Spleen (tissue), 13 donors: ENCODE measurements at places on chromosomes 3 and 15. TPM values are rescaled to one million over a fixed set of nuclear protein-coding genes. Genes with fewer than 3 reads are reported as not detected.
A peak's percentile ranks its signal among the peaks of the same experiment; 100 is the strongest.

The NDN gene
- 17.1 TPM for total RNA-seq

The UQCRC1 gene
- total RNA-seq = 166 TPM

The TRPC1 gene
- 9.5 TPM for total RNA-seq

The HRG gene
- not detected for total RNA-seq

The OR5K2 gene
- total RNA-seq = not detected

The IL1RAP gene
- 28.5 TPM for total RNA-seq

The MESP1 gene
- 0.19 TPM for total RNA-seq

The UBA7 gene
- total RNA-seq = 218 TPM

The TNNC1 gene
- total RNA-seq = 2.2 TPM

- H3K4me3 ChIP-seq = no peak overlapping the region
- no peaks in the 10 kb centered on the region for H3K4me1 ChIP-seq
- no peak overlapping the region for H3K27ac ChIP-seq
- no peaks in the 10 kb centered on the region for H3K27me3 ChIP-seq
Measured at GRCh38 chr3:20743553-20744321, 557.7 kb upstream of the SGO1 start.

DNA sequence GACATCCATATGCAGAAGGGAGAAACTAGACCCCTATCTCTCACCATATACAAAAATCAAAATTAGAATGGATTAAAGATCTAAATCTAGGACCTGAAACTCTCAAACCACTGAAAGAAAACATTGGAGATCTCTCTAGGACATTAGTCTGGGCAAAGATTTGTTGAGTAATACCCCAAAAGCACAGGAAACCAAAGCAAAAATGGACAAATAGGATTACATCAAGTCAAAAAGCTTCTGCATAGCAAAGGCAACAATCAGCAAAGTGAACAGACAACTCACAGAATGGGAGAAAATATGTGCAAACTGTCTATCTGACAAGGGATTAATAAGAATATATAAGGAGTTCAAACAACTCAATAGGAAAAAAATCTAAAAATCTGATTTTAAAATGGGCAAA lies 54.8 kb downstream of the MYO9A start:
- no peaks in the 10 kb centered on the region for H3K4me1 ChIP-seq
- H3K27ac ChIP-seq = no peak overlapping the region
- H3K4me3 ChIP-seq = no peak overlapping the region
- no peak for DNase-seq
- no peaks in the 10 kb centered on the region for H3K27me3 ChIP-seq

GRCh38 chr3:196835086-196835485 lies 32.6 kb upstream of the SENP5 start:
- H3K27ac ChIP-seq = no peak overlapping the region
- H3K4me3 ChIP-seq = no peak overlapping the region
- no peaks in the 10 kb centered on the region for H3K27me3 ChIP-seq
- no peak for DNase-seq

GRCh38 chr15:89107984-89108383 lies 19.7 kb downstream of the ABHD2 start:
- H3K4me1 ChIP-seq = peaks cover 95% of the 10 kb centered on the region
- H3K36me3 ChIP-seq = no peaks in the 10 kb centered on the region
- H3K27ac ChIP-seq = no peak overlapping the region
- no peaks in the 10 kb centered on the region for H3K27me3 ChIP-seq
- H3K4me3 ChIP-seq = no peak overlapping the region
- DNase-seq = no peak

DNA sequence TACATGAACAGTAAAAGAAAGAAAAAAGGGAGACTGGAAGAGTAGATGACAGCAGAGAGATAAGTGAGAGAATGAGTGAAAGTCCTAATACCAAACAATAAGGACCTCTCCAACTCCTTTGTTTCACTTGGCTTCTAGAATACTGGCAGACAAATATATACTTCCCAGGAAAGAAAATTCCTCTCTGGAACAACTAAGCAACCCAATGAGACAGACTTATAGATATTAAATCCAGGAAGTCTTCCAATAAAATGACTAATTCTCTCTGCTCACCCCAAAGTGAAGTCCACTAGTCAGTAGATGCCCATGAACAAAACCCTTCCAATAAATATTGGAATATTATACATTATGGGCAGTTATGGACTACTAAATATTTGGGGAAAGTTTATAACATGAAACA lies 114.2 kb downstream of the NEDD4 start:
- H3K36me3 ChIP-seq = no peaks in the 10 kb centered on the region
- no peaks in the 10 kb centered on the region for H3K4me1 ChIP-seq
- H3K27ac ChIP-seq = no peak overlapping the region
- H3K4me3 ChIP-seq = no peak overlapping the region
- no peaks in the 10 kb centered on the region for H3K27me3 ChIP-seq

DNA sequence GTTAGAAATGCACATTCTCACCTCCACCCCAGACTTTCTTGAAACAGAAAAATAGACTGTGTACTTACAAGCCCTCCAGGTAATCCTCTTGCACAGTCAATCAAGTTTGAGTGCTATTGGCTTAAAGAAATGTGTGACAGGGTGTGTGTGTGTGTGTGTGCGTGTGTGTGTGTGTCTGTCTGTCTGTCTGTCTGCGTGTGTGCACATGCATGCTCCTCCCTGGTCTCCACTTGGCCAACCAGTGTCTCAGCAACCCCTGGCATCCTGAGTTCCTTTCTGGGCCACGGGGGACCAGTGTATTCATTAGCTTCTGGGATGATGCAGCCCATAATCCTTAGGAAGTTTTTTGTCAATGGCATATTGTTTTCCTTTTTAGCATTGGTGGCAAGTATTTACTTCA lies 128.8 kb upstream of the IL12A start:
- H3K27ac ChIP-seq = no peak overlapping the region
- no peaks in the 10 kb centered on the region for H3K36me3 ChIP-seq
- no peak overlapping the region for H3K4me3 ChIP-seq
- H3K27me3 ChIP-seq = no peaks in the 10 kb centered on the region
- peaks cover 22% of the 10 kb centered on the region for H3K4me1 ChIP-seq
- DNase-seq = no peak

DNA sequence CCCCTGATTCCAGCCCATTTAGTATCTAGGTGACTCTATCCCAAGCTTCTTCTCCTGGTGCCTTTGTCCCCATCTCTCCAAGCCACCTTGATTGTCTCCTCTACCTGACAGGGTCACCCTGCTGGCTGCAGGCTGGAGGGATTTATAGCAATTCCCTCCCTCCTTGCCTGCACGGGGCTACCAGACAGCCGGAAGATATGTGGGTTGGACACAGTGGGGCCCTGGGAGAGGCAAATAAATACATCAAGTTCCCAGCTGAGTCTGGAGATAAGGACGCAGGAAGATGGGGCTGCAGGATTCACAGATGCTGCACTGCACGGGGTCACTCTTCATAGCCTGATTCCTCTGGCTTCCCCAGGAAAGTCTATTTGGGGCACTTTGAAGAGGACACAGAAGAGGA lies 9.3 kb upstream of the ISLR2 start:
- H3K36me3 ChIP-seq = no peaks in the 10 kb centered on the region
- H3K4me3 ChIP-seq = no peak overlapping the region
- H3K4me1 ChIP-seq = peaks cover 22% of the 10 kb centered on the region
- no peak overlapping the region for H3K27ac ChIP-seq
- H3K27me3 ChIP-seq = no peaks in the 10 kb centered on the region

DNA sequence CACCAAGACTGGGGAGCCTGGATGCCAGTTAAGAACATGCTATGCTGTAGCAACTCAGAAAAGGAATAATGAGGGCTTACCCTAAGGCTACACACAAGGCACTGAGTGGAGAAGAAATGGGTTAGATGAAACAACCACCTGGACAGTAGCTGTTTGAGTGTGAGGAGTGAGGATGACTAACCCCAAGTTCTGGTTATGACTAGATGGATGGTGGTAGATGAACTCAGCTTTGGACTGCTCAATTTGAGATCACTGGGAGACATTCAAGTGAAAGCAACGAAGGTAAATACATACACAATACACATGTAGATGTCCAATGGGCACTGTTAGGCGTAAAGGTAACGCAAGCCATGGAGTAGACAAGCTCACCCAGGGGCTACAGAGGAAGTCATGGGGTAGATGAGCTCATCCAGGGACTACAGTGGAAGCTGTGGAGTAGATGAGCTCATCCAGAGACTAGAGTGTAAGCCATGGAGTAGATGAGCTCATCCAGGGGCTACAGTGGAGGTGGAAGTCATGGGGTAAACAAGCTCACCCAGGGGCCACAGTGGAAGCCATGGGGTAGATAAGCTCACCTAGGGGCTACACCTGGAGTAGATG lies 98.3 kb downstream of the ANO10 start:
- H3K4me3 ChIP-seq = no peak overlapping the region
- H3K4me1 ChIP-seq = no peaks in the 10 kb centered on the region
- H3K36me3 ChIP-seq = no peaks in the 10 kb centered on the region
- no peaks in the 10 kb centered on the region for H3K27me3 ChIP-seq
- H3K27ac ChIP-seq = no peak overlapping the region

DNA sequence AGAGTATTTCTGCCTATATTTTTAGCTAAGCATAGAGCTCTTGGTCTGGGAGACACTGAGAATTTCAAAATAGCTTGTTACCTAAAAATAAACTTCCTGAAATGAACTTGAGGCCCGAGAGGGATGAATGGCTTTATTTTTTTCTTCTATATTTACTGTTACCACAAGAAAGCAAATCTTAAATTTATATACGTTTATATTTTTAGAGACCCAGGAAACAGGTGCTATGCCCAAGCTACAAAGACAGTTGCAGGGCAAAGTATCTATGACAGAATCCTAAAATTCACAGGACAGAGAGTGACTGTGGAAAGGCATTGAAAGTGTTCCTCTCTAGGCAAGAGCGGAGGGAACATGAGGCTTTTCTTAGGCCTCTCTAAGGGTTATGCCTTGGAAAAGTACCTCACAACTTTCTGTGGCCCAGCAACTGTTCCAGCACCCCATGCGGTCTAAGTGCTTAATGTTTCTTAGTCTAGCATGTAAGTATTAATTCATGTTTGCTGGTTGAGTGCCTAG lies 36.5 kb downstream of the TGFBR2 start:
- peaks cover 25% of the 10 kb centered on the region for H3K36me3 ChIP-seq
- peaks cover 100% of the 10 kb centered on the region for H3K4me1 ChIP-seq
- DNase-seq = no peak
- H3K27ac ChIP-seq = peak overlapping the region; percentile 85

DNA sequence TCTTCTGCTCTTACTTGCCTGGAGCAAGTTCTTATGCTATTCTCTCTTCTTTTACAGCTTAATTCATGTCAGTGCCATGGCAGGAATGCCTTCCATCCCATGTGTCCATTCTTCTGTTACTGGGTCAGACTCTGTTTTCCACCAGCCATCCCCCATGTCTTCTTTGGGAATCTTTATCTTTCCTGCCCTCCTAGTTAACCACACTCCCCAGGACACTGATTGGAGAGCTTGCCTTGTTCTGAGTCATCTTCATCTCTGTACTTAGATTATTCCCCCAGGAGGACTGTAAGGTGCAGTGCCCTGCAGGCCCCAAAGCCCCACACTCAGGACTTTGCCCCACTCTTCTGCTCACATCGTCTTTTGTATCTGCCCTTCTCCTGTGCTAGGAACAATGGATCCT lies 3.6 kb downstream of the ABHD17C start:
- no peaks in the 10 kb centered on the region for H3K27me3 ChIP-seq
- H3K4me3 ChIP-seq = no peak overlapping the region
- peaks cover 67% of the 10 kb centered on the region for H3K4me1 ChIP-seq
- H3K36me3 ChIP-seq = no peaks in the 10 kb centered on the region
- no peak for DNase-seq

DNA sequence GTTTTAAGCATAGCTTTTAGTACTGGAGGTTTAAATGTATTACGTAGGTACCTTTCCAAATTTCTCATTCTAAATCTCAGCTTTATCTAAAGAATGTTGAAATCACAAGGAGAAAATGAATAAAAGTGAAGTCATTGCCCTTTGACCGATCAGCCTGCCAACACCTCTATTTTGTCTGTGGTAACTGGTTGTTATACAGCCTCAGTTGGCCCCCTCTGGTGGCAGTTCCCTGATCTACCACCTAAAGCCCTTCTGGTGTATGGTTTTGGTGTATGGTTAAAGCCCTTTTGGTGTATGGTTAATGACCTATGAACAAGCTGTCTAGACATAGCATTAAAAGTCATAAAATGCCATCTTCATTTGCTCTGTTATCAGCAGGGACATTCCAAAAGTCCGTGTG lies 378.2 kb upstream of the AZI2 start:
- DNase-seq = no peak
- no peak overlapping the region for H3K27ac ChIP-seq
- H3K36me3 ChIP-seq = no peaks in the 10 kb centered on the region
- no peaks in the 10 kb centered on the region for H3K27me3 ChIP-seq
- no peaks in the 10 kb centered on the region for H3K4me1 ChIP-seq

GRCh38 chr3:65751123-65751700 lies 287.5 kb downstream of the MAGI1 start:
- H3K27me3 ChIP-seq = no peaks in the 10 kb centered on the region
- no peaks in the 10 kb centered on the region for H3K36me3 ChIP-seq
- no peak overlapping the region for H3K27ac ChIP-seq
- H3K4me1 ChIP-seq = no peaks in the 10 kb centered on the region

DNA sequence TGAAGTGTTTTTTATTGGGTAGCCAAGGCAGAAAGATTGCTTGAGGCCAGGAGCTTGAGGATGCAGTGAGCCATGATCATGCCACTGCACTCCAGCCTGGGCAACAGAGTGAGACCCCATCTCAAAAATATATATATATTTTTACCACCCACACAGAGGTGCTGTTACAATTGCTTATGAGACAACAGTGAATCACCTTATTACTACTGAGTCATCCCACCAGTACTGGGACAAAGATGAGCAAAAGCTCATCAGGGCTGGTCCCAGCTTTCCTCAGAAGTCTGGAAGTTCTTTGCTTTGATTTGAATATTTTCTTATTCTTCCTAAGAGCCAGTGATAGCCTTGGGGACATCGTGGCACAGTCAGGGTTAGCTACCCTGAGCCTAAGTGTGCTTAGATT lies 207.7 kb downstream of the SOX2 start:
- H3K4me3 ChIP-seq = no peak overlapping the region
- H3K36me3 ChIP-seq = no peaks in the 10 kb centered on the region

- H3K36me3 ChIP-seq = no peaks in the 10 kb centered on the region
- H3K4me1 ChIP-seq = no peaks in the 10 kb centered on the region
- H3K4me3 ChIP-seq = no peak overlapping the region
- H3K27me3 ChIP-seq = no peaks in the 10 kb centered on the region
Measured at GRCh38 chr3:127070776-127071175, 87.9 kb downstream of the PLXNA1 start.

DNA sequence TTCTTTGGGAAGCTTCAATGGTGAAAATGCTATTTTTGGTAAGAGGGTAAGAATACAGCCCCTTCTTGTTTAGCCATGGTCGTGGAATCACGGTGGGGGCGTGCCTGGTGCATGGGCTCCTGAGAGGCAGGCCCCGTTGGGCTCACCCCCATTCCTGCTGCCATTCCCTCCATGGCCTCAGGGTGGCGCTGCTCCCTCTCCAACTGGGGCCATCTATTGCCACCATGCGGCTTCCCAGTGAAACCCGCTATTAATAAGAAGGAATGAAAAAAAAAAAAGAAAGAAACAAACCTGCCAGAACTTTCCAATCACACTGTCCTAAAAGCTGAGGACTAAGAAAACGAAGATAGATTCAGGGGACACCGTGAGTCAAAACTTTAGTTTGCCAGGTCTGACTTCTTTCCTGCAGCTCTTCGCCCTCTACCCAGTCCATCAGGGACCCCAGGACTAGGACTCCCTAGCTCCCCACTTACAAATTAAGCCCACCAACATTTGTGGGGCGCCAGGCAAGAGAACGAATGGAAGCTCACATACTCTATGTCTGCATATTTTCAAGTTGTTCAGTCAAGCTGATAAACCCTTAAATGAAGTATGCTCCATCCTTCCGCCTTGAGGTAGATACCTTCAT lies 30.6 kb upstream of the ABHD2 start:
- H3K27me3 ChIP-seq = no peaks in the 10 kb centered on the region
- no peak overlapping the region for H3K4me3 ChIP-seq
- DNase-seq = peak; percentile 94
